ENCODE measurements at places on chromosomes 4 and X. TPM values are rescaled to one million over a fixed set of nuclear protein-coding genes. Genes with fewer than 3 reads are reported as not detected.

DNA sequence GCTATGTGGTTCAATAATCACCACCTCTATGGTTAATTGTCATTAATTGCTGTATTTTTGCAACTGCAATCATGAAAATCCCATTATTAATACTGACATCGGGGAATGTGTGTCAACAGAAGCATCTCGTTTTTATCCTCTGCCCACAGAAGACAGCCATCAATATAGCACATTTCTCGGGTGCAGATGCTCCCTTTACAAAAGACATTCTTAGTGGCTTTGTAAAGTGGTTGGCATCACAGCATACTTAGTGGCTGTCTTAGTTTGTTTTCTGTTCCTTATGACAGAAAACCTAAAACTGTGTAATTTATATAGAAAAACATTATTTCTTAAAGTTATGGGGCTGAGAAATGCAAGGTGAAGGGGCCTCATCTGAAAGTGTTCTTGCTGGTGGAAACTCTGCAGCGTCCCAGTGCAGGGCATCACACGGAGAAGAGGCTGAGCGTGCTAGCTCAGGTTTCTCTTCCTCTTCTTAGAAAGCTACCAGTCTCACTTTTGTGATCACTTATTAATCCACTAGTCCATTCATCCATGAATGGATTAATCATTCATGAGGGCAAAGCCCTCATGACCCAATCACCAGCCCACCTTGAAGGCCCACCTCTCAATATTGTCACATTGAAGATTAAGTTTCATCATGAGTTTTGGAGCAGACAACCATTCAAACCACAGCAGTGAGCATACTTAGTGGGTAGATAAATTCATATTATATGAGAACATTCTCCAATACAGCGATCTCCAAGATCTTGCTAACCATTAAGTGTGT is 1067.7 kb upstream of the PABPC4L start:
- no peak overlapping the region for H3K27ac ChIP-seq
- no peaks in the 10 kb centered on the region for H3K27me3 ChIP-seq
- H3K4me1 ChIP-seq = no peaks in the 10 kb centered on the region
- no peak for DNase-seq
- H3K4me3 ChIP-seq = no peak overlapping the region

- H3K4me1 ChIP-seq = peaks cover 8% of the 10 kb centered on the region
- no peak for DNase-seq
- H3K36me3 ChIP-seq = no peaks in the 10 kb centered on the region
- H3K27me3 ChIP-seq = no peaks in the 10 kb centered on the region
These were observed 9.6 kb upstream of the TSPYL2 start for GRCh38 chrX:53072418-53073114.

GRCh38 chrX:3815896-3816664 is 102.6 kb upstream of the PRKX start:
- peak overlapping the region; percentile 78 for H3K27ac ChIP-seq
- H3K4me3 ChIP-seq = peak overlapping the region; percentile 76
- peak; percentile 65 for DNase-seq
- H3K27me3 ChIP-seq = no peaks in the 10 kb centered on the region
- H3K4me1 ChIP-seq = peaks cover 9% of the 10 kb centered on the region

Gene ZNF711
- total RNA-seq = 0.30 TPM

Gene SFRP2
- not detected for total RNA-seq

Gene IL1RAPL2
- total RNA-seq = not detected

All from activated naive CD8-positive, alpha-beta T cell treated with anti-CD3 and anti-CD28 coated beads, Interleukin-2, amount 10 ng/mL, durations not matched to agents 7 days and 5 days (primary cell).